ENCODE measurements at places on chromosomes 4 and X.

- DNase-seq: no peak
These were observed 32.8 kb upstream of the RELL1 start for GRCh38 chr4:37719021-37719420.

DNA sequence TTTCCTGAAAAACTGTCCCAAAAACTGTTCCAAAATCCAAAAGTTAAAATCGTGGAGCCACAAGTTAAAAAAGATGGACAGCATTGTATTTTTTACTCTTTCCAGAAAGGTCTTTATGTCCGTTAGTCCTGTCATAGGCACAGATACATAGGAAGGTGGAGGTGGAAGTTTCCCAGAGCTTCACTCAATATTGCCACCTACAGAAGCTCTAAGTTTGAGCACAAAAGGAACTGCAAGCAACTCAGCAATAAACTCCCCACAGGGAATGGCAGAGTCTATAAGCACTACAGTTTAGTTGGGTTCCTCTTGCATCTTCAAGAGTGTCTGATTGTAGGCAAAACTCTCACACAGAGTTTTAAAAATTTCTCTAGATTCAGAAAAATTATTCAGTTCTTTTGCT is 22.0 kb upstream of the UGT2B4 start:
- DNase-seq: no peak

DNA sequence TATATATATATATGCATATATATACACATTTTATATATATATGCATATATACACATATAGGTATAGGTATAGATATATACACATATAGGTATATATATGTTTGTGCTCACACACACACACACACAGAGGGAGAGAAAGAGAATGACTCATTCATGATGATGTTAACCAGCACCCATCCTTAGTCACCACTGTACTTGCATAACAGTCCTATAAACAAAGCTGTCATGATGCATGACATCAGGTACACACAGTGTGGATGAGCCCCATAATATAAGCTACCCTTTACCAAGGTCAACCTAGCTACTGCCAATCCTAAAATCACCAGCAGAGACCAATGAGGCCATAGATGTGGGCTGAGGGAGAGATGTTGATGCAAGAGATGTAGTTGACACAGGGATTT is 1408.0 kb downstream of the RAPGEF2 start:
- no peak for DNase-seq

DNA sequence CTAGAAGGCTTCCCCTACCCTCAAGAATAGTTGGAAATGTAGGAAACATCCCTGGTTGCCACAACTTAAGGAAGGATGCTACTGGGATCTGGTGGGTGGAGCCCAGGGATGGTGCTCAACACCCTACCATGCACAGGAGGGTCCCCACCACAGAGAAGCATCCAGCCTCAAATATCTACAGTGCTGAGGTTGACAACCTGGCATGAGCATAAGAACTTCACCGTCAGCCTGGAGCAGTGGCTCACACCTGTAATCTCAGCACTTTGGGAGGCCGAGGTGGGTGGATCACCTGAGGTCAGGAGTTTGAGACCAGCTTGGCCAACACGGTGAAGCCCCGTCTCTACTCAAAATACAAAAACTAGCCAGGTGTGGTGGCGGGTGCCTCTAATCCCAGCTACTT is 24.0 kb upstream of the ASMTL start:
- DNase-seq: no peak

GRCh38 chr4:146370841-146371240 is 150.9 kb downstream of the SLC10A7 start:
- DNase-seq: no peak

- no peak for DNase-seq
These were observed 123.5 kb downstream of the TMEM144 start for GRCh38 chr4:158333820-158334219.

DNA sequence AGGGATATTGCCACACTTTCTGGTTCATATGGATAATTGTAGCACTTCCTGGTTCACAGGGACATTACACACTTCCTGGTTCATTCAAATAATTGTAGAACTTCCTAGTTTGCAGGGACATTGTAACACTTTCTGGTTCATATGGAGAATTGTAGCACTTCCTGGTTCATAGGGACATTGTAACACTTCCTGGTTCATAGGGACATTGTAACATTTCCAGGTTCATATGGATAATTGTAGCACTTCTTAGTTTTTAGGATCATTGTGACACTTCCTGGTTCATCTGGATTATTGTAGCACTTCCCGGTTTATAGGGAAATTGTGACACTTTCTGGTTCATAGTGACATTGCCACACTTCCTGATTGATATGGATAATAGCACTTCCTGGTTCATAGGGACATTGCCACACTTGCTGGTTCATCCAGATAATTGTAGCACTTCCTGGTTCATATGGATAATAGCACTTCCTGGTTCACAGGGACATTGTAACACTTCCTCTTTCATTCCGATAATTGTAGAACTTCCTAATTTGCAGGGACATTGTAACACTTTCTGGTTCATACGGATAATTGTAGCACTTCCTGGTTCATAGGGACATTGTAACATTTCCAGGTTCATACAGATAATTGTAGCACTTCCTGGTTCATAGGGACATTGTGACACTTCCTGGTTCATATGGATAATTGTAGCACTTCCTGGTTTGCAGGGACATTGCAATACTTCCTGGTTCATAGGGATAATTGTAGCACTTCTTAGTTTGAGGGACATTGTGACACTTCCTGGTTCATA is 59.2 kb upstream of the CD99 start:
- no peak for DNase-seq

DNA sequence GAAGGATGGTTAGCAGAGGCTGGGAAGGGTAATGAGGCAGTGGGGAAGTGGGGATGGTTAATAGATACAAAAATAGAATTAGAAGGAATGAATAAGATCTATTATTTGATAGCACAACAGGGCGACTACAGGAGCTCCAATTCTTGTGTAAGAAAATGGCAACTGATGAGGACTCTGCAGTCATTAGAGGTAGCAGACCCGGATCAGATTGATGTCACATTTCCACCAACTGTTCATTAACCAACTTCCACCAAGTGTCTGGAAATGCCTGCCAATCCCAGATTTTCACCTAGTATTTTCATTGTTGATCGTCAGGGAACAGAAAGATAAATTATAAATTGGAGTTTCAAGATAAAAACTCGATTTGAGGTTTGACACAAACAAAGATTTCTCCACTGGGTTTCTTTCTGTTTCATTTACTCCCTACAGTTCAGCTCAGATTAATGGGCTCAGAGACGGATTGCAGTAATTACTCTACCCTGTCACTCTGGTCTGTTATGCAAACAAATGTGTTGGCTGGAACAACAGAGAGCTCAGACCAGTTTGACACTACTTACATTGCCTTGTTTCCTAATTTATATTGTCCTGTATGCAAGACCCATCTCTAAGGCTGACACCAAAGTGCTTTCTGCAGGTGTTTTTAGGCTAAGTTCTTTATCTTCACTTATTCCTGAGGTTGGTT is 909.2 kb upstream of the PRKX start:
- peak; percentile 6 for DNase-seq

GRCh38 chr4:21888195-21888976 is 60.2 kb downstream of the KCNIP4 start:
- no peak for DNase-seq

DNA sequence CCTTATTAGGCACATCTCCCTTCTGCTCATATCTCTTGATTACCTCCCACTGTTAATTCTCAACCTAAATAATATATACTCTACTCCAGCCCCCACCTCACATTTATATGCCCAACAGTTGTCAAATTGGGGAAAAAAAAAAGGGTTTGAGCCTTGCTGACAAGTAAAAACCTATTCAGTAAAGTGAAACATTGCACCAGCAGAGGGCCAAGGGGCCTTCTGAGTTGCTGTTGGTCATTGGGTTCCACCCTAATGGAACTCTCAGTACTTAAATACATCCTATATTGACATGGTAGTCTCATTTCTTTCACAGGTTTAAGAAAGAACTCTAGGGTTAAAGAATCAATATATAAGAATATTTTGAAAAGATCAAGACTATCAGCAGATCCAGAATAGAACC is 362.2 kb downstream of the SMARCA1 start:
- no peak for DNase-seq

- DNase-seq: no peak
These were observed 82.7 kb downstream of the TENM3 start for GRCh38 chr4:182325848-182326255.

DNA sequence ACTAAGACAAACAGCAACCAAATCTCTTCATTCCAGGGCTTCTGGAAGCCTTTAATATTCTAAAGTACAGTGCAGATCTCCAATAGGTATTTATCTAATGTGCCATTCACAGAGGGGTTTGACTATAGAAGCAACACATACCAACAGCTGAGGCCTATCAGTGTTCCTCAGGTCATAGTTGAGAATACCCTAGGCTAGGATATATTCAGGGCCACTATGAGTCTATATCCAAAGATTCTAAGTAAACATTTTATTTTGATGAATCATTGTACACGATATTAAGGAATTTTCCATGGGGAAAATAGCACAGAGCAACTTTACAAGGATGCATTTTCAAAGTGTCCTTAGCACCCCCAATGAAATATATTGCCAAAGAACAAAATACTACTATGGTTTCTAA is 9.7 kb downstream of the SMIM10 start:
- no peak for DNase-seq

- DNase-seq: no peak
These were observed 65.5 kb upstream of the LAS1L start for GRCh38 chrX:65600106-65600505.

GRCh38 chr4:10092481-10093270 is 23.9 kb downstream of the WDR1 start:
- no peak for DNase-seq

- DNase-seq: no peak
These were observed 349.3 kb upstream of the KLF3 start for GRCh38 chr4:38314663-38315062.

DNA sequence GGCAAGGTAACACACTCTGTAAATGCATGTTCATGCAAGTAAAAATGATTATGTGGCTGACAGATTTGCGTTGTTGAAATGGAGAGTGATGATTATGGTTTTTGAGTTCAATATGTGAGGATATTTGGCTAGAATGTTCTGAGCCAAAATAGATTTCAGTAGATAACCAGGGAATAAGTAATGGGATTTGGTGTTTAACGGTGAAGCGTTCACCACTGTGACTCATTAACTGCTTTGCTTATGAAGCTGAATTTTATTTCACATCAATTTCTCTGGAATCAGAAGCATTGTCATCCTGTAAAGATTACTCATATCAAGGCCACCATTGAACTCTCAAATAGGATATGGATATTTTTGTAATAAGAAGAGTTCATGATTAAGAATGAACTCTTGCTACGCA is 11.7 kb downstream of the AFP start:
- DNase-seq: no peak

DNA sequence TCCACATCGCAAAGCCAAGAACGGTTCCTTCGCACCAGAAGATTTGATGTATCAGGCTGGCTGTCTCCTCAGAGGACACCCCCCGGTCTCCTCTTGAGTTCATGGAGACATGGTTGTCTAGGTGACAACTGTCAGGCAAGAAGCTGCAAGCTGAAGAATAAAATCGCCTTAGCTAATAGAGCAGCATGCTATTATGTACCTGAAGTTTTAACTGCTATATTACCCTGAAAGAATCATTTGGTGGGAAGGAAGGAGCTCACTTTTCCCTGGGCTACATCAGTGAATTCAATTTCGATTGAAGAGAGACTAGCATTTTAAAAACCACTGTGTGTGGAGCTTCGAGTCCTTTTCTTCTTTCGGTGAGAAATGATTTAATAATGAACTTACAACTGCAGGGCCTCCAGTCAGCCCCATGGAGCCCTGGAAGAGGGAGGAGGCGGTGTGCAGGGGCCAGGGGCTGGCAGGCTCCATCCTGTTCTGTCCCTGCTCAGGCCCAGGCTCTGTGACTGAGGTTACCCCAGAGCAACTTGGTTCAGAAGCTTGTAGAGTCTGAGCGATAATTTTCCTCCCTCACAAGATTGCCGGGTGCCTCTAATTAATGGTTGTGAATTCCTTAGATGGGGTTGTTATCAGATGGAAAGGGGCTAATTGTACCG is 191.3 kb downstream of the MID1IP1 start:
- no peak for DNase-seq

GRCh38 chrX:124736553-124737270 is 390.3 kb downstream of the SH2D1A start:
- DNase-seq: no peak

GRCh38 chr4:138410266-138410665 is 168.1 kb upstream of the SLC7A11 start:
- no peak for DNase-seq

DNA sequence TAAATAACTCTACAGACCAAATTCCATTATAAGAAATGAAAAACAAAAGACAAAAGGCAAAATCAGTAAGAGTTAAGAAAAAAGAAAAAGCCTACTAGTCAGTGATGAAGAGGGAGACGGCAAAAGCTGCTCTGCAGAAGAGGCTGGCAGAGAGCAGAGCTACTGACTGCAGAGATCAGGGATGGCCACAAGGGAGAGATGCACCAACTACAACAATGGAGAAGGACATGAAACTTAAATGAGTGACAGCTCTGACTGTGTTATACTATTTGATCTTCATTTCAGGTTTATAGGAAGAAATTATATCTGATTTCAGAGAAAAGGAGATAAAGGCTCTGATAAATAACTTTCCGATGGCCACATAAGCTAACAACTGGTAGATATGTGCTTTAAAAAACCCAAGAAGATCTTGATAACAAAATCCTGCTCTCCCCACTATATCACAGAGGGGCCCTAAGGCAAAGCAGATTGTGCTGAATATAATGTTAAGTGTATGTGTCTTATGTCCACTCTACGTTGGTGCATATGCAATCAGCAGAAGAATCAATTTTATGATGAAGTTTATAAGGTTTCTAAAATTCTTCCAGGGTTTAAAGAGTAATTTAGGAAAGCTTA is 58.4 kb upstream of the COX18 start:
- DNase-seq: no peak

DNA sequence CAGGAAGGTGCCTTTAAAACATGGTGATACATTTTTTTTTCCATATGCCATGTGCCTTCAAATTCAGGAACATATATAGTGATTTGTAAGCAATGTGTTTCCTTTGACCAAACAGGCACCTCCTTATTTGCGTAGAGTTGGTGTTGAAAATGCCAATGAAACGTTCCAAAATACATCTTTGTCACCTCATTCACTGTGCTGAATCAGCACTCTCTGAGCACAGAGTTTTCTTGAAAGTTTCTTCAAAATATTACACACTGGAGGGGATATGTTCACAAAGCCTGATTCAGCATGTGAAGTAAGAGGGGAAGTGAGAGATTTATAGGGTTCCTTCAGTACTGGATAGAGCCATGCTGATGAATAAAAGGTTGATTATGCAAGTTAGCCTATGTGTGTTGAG is 85.7 kb upstream of the PRR32 start:
- no peak for DNase-seq

GRCh38 chr4:886244-886643 is 45.9 kb downstream of the GAK start:
- DNase-seq: no peak

- no peak for DNase-seq
These were observed 21.4 kb downstream of the CT47C1 start for GRCh38 chrX:119093991-119094735.

GRCh38 chr4:183968931-183969330 is 63.8 kb downstream of the STOX2 start:
- no peak for DNase-seq

DNA sequence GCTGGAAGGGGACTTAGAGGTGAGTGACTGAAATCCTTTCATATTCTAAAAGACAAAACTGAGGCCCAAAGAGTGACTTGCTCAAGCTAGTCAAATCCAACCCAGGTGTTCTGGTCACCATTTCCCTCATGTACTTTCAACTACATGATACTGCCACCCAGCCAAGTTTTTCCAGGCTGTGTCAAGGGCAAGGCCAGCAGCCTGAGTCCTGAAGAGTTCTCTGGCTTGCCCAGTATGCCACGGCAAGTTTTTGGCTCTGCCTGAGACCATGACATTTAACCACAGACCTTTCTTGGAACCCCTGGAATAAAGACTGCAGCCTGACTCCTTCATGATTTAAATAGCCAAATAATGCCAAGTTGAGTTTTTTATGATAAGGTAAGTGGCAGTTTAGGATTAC is 10.7 kb upstream of the TMEM164 start:
- no peak for DNase-seq

All from right renal pelvis (tissue), 4 donors.